Glutamatergic neuron (in vitro differentiated cells): ENCODE measurements at places on chromosomes 2 and 18.

DNA sequence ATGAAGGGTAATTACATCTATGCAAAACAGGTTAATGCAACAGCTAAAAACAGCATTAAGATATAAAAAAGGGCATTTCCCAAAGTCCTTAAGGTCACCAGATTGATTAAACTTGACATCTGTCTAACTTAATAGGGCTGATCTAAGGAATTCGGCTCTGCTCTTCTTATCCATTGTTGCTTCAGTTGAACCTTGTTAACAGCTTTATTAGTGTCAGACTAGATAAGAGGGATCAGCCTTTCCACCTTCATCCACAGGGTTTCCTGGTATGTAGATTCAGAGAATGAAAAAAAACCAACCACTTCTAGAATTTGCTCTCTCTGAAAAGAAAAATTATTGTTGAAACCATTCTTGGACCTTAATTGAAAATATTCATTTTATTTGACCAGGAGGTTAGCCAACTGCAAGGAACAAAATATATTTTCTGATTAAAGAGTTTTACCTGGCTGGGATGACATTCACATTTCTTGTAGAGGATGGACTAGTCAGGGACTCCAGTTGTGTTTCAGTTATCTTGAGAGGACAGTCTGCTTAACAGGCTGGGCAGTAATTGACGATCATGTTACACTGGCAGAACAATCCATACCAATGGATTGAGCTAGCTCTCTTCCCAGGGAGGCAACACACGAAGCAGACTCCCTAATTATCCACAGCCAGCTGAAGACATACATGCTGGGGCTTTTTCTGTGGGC, 357.4 kb upstream of the ACVR2A start:
- no peak for DNase-seq

- DNase-seq, result no peak
These were observed 28.7 kb downstream of the SRSF7 start for GRCh38 chr2:38722271-38723061.

GRCh38 chr18:79540904-79541282, 138.7 kb upstream of the CTDP1 start:
- peak; percentile 14 for DNase-seq

DNA sequence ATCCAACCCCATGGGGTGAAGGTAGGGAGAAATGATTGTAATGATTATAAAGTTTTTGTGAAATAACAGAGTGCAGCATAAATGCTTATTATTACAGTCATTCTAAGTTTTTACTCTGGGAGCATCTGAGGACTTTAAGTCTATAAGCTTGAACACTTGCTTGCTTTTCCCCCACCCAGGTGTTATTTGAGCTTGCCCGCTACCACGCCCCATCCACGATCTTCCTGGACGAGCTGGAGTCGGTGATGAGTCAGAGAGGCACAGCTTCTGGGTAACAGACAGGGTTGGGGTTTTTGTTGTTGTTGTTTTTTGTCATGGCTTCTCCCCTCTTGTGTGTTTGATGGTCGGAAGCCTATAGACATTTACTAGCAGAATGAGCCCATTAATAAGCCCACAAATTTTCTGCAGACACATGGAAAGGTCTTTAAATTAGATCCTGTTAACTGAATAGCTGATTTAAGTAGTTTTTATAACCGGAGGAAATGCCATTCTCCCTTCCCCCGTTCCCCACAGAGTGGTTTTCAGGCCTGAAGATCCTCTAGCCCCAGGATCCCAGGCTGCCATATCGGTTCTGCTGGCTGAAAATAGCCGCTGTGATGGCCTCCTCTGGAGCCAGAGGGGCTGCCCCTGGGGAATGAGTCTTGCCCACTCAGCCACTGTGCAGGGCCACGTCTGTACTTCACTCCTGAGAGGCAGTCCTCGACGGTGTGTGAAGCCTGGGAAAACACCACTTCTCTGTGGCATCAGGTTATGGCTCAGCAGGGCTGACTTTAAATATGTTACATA, 39.9 kb upstream of the ELOA2 start:
- DNase-seq, result peak; percentile 37
